Pancreas (tissue), 10 donors: ENCODE measurements at places on chromosomes 13 and 19. TPM values are rescaled to one million over a fixed set of nuclear protein-coding genes. Genes with fewer than 3 reads are reported as not detected.

Gene CGB5
- not detected for total RNA-seq

Gene PDX1
- total RNA-seq, result 8.0 TPM

Gene LIM2
- not detected for total RNA-seq

Gene SLC10A2
- not detected for total RNA-seq

Gene MRPL4
- total RNA-seq, result 16.3 TPM

Gene CNMD
- total RNA-seq, result 0.23 TPM

Gene MEIS3
- total RNA-seq, result 0.91 TPM

Gene CGB8
- total RNA-seq, result not detected

Gene C19orf67
- not detected for total RNA-seq

Gene SHC2
- total RNA-seq, result 84.3 TPM

Gene ZNF808
- 9.0 TPM for total RNA-seq
